ENCODE measurements at places on chromosomes 7 and 10.

GRCh38 chr10:7471720-7472367 lies 61.0 kb upstream of the SFMBT2 start:
- no peak for DNase-seq

GRCh38 chr7:55113760-55114540 lies 95.1 kb downstream of the EGFR start:
- DNase-seq: no peak

- DNase-seq: no peak
These were observed 276.2 kb downstream of the WDR11 start for GRCh38 chr10:121127151-121127906.

DNA sequence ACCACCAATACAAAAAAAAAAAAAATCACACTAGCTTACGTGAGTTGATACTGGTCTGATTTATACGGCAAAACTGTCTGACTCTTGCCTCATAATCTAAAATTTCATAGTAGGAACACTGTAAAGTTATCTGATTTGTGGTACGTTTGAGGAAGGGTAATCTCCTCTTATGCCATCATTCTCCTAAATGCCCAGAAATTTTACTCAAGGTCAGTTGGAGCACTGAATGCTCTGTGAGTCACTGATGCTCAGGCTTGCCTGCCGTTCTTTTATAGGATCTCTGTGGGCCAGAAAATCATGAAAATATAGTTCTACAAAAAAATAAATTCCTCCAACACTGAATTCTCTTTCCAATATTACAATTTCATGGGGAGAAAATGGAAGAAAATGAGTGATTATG lies 135.7 kb downstream of the PDE1C start:
- DNase-seq: no peak

- DNase-seq: peak; percentile 40
These were observed 869 bp upstream of the TBX20 start for GRCh38 chr7:35254496-35255442.

GRCh38 chr7:40733114-40733513 lies 598.3 kb downstream of the SUGCT start:
- DNase-seq: no peak

- DNase-seq: no peak
These were observed 35.7 kb upstream of the MTPAP start for GRCh38 chr10:30384701-30385201.

GRCh38 chr7:21338728-21339164 lies 89.1 kb upstream of the SP4 start:
- no peak for DNase-seq

DNA sequence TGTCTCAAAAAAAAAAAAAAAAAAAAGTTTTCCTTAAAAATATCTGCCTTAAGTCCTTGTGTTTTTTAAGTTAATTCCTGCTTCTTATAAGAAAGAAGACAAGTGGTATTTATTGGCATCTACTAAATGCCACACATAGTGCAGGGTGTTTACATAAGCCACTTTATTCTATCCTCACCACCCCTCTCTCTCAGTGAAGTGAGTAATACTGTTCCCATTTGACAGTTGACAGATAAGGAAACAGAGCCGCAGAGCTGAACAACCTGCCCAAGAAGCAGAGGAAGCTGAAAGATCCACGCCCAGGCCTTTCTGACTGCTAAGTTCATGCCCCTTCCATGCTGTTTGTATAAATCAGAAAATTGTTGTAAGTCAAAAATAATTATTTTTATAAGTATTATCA lies 54.1 kb downstream of the ABLIM1 start:
- no peak for DNase-seq

DNA sequence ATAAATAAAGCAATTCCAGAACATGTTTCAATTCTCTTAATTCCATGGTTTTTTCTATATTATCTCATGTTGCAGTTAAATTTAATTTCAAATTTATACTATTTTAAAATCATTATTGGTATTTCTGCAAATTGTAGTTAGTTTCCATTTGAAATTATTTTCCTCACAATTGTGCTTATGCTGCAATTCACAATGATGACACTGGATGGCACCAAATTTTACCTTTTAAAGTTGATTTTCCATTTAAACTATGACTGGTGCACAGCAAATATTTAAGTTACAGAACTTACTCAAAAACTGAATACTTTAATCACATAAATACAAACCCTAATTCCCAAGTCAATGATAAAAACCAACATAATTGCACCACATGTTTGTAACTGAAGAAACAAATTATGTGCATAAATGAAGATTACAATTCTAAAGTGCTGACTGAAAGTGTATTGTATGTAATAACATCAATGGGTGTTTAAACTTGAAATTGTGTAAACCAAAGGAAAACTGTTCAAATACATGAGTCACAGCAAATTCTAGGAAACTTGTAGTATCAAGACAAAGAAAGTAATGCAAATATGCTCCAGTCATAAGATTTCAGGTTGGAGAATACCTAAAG lies 75.3 kb upstream of the AASS start:
- DNase-seq: no peak

DNA sequence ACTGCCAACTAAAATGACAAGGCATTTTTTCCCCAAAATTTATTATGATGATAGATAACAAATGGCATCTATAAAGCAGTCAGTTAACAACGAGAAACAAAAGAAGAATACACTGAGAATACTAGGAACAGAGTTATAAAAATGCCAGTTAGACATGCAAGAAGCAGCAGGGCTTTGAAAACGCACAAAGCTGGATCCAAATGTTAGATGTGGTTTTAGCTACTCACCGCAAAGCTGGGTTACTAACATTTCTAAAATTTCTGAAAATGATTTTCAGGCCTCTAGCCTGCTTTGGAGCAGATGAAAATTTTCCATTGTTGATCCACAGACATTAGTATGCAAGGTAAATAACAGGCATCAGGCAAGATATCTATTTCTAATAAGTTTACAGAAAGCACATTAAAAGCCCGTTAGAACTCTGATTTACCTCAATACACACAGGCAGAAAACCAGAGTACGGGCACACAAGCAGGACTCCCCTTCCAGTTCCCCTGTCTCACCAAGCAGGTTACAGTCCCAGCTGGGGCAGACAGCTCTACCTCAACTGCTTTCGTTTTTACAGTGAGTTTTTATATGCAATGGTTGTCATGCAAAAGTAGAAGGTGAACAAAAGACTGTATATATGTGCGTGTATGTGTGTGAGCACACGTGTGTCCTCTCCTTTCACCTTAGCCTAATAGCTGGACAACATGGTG lies 37.9 kb downstream of the GLI3 start:
- DNase-seq: no peak

DNA sequence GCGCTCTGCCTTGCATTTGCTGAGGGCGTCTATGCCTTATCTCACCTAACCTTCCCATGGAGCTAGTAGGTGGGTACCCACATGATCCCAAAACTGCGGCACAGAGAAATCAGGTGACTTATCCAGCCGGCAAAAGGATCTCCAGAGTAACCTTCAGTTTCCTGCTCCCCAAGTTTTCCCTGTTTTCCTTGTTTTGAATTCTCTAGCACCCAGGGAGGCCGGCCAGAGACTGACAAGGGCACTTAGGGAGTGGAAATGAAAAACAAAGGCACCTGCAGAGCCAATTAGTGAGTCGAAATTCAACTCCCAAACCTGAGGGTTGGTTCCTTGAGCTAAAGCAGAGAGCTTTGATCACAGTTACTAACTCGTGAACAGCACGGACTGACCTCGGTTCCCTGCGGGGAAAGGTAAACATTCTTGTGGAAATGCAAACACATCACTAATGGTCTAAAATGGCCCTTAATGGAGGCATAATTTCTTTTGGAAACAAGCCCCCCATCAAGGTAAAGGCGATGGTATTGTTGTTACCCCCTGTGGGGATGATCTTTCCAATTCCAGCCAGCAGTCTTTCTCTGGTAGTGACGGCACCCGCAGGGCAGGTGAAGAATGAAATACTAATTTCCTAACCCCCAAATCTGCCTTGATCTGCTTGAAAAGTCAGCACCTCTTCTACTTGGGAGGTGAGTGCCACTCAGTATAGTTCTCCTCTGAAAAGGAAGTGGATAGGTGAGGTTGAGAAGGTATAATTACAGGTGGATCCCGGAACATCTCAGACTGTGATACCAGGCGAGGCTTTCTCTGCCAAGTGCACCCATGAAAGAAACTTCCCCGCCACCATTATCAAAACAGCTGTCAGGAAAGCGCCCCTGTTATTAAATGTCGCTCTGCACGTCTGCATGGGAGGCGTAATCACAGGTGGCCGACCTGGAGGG lies 365.6 kb upstream of the AUTS2 start:
- DNase-seq: no peak

- DNase-seq: no peak
These were observed 13.4 kb downstream of the RPP30 start for GRCh38 chr10:90885176-90885575.

DNA sequence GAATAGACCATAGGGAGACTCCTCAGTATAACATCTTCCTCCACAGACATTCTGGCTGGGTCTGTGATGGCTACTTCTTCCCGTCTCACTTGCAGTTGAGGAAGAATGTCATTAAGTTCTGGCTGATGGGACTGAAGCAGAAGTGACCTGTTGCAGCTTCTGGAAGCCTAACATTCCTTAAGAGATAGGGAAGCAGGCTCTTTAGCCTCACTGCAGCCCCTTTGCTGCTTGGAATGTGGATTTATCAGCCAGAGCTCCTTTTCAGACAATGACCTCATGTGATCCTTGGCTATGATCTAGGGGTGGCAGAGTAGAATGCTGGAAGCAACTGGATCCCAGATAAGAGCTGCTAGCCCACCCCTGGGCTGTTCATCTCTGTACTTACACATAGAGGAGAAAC lies 142.5 kb downstream of the RNF216 start:
- DNase-seq: no peak

- no peak for DNase-seq
These were observed 54.8 kb downstream of the BAMBI start for GRCh38 chr10:28732091-28732490.

DNA sequence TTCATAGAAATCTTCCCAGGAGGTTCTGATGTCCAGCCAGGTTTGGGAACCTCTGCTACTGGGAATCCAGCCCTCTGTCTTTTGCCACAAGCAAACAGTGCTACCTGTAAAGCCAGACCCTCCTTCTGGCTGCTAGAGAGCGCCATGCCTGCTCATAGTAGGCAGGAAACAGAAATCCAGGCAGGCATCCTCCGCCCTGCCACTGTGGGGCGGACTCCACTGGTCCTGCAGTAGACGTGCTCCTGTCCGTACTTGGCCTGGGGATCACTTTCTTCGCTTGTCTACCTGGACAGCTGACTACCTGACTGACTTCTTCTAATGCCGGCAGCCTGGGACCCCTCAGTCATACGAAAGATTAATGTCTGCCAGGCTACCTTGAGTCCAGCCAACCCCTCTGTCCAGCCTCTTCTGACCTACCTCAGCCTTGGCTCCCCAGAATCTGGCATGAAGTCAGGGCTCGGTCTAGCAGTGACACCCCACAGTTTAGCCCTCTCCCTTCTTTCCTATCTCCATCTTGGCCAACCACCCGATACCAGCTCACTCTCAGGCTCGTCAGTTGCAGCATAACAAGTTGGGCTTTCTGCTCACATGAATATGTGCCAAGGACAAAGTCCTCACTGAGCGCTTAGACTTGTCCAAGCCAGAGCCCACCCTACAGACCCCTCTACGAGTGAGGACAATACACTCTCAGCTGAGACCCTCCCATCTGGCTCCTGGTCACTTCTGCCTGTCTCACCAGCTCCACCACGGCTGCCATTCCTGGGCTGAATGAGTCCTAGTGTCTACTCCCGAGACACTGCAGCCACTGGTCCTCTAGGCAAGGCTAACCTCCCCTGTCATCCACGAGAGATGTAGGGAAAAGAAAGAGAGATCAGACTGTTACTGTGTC lies 43.9 kb upstream of the OPALIN start:
- no peak for DNase-seq

GRCh38 chr10:18221123-18221522 lies 80.9 kb downstream of the CACNB2 start:
- no peak for DNase-seq

GRCh38 chr7:106542550-106543220 lies 118.3 kb downstream of the CCDC71L start:
- DNase-seq: peak; percentile 61

Data from heart right ventricle (tissue), 16 donors.